ENCODE measurements at places on chromosomes 2 and 18.

GRCh38 chr2:206375956-206376355 is 67.4 kb upstream of the ADAM23 start:
- DNase-seq, result no peak

GRCh38 chr2:176814274-176814673 is 398.3 kb upstream of the HNRNPA3 start:
- no peak for DNase-seq

GRCh38 chr2:24915175-24915574 is 4.9 kb downstream of the ADCY3 start:
- DNase-seq, result no peak

DNA sequence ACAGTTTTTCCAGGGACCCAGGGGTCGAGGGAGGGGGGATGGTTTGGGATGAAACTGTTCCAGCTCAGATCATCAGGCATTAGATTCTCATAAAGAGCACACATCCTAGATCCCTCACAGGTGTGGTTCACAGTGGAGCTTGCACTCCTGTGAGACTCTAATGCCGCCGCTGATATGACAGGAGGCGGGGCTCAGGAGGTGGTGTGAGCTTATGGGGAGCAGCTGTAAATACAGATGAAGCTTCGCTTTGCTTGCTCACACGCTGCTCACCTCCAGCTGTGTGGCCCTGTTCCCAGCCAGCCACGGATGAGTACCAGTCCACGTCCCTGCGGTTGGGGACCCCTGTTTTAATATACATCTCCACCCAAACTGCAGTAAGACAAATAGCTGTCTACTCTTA is 204.2 kb downstream of the AGAP1 start:
- DNase-seq, result no peak

DNA sequence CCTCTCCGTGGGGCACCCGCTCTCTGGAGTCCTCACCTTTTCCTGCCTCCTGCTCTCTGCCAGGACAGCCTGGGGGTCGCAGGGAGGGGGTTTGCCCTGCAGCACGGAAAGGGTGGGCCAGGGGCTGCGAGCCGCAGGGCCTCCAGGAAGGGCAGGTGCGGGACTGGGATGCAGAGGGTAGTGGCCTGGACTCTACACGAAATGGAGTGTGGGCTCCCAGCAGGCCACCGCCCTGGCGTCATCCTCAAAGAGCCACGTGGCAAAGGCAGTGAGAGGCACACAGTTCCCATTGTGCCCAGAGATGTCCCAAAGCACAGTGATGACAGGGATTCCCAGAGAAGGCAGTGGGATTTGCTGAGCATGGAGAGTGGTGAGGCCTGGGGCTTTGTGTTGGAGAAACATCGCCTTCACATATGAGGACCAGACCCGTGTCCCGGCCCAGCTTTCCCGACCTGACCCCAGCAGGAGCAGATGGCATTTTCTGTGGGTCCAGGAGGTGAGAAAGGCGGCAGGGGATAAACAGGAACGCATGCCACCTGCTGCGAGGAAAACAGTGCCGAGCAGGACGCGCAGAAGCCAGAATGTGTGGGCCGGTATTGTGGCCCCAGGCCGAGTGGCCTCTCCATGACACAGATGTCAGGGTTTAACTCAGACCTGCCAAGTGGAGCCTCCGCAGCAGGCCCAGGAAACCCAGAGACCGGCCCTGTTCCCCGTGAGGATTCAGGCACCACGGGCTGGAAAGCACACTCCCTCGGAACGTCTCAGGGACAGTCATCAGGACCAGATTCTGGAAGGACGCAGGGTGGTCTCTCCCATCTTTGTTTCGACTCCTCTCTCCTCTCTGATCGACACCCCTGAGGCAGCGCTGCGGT is 855.5 kb upstream of the SALL3 start:
- DNase-seq, result no peak

GRCh38 chr18:67432806-67433205 is 83.7 kb downstream of the DSEL start:
- no peak for DNase-seq
